ENCODE measurements at places on chromosomes 6 and 20.

DNA sequence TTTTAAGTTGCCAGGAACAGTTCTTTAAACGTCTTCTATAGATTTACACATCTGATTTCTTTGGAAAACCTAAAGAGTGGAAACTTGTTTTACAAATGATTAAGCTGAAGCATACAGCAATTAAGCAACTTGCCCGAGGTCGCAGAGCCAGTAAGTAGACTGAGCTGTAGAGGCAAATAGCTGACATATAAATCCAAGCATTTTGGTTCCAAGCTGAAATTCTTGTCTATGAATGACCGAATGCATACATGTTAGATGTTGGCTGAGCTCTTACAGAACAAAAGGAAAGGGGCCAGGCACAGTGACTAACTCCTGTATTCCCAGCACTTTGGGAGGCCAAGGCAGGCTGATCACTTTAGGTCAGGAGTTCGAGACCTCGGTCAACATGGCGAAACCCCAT lies 101.8 kb upstream of the SGK1 start:
- no peak for DNase-seq

- DNase-seq, result no peak
Measured at GRCh38 chr6:80196906-80197305, 90.4 kb downstream of the BCKDHB start.

DNA sequence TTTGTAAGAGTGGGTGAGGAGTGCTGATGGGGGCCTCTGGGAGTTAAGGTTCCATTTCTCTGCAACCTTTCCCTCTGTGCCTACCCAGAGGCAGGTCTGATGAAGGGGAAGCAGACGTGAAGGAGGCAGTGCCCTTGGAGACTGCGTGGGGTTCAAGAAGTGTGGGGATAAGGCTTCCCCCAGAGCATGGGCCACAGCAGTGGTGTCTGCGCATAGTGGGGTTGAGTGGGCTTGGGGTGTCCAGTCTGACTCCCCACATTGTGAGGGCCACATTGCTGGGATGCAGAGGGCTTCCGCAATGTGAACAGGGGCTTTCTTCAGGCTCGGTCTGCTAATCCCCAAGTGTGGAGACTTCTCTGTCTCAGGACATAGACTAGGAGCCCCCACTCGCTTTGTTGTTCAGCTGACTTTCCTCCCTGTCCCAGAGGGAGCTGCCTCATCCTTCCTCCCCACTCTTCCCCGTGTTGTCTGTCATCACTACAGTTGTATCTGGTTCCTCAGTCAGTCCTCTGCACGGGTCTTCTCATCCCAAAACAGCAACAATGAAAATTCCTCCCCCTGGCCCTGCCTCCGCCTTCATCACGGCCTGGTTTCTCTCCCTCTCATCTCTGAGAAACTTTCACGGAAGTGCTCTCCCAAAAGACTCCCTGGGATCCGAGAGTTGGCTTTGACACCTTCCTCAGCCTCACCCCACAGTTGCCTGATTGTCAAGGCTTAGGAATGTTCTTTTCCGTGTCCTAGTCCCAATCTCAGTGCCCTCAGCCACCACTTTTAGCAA lies 2.8 kb downstream of the EBF4 start:
- no peak for DNase-seq

DNA sequence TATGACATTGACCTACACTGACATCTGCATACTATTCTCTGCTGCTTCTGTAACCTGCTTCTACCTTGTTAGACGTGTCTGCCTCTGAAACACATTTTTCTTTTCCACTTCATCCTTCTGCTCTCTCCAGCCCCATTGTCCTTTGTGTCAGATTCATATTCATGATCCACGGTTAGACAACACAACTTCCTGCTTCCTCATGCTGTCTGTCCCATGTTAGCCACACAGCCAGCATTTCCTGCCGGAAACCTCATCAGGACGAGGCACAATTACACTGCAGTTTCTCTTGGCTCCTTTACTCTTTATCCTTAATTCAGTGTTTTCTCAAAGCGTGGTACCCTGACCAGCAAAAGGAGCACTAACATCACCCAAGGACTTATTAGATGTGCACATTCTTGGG lies 150.2 kb downstream of the TBC1D7 start:
- DNase-seq, result no peak

Data from activated CD8-positive, alpha-beta memory T cell treated with anti-CD3 and anti-CD28 coated beads, Interleukin-2, amount 10 ng/mL, durations not matched to agents 7 days and 5 days (primary cell).